ENCODE measurements at places on chromosomes 7 and 10.

GRCh38 chr10:6734286-6734685 lies 154.2 kb upstream of the PRKCQ start:
- DNase-seq, result no peak

- DNase-seq, result no peak
Measured at GRCh38 chr7:21368317-21368716, 59.6 kb upstream of the SP4 start.

DNA sequence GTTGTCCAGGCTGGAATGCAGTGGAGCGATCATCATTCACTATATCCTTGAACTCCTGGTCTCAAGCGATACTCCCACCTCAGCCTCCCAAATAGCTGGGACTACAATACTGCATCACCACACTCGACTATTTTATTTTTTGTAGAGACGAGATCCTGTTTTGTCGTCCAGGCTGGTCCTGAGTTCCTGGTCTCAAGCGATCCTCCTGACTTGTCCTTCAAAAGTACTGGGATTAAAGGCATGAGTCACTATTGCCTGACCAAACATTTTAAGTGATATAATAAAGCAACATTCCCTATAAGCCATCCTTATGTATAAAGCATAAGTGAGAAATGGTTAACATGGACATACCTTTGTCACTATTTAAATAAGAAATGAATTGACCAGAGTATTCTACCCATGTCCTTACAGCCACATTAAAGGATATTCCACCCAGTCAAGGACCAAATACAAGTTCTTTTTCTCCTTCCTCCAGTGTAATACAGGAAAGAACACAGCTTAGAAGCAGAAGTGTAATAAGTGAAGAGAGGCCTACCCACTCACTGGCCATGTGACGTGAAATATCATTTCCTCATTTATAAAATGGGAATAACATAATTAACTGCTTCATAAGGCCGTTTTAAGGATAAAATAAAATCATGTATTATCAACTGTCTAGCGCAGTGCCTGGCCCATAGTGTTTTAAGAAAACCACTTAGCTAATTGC lies 82.0 kb downstream of the DOCK4 start:
- DNase-seq, result no peak

- DNase-seq, result no peak
Measured at GRCh38 chr7:135185471-135186260, 15.2 kb upstream of the CYREN start.

- DNase-seq, result no peak
Measured at GRCh38 chr7:69633122-69633831, 35.0 kb downstream of the AUTS2 start.

- no peak for DNase-seq
Measured at GRCh38 chr7:43700059-43700501, 29.2 kb downstream of the COA1 start.

- no peak for DNase-seq
Measured at GRCh38 chr7:105337529-105337928, 51.2 kb downstream of the SRPK2 start.

GRCh38 chr7:255038-255435 lies 34.9 kb upstream of the FOXL3 start:
- no peak for DNase-seq

- DNase-seq, result no peak
Measured at GRCh38 chr7:100176096-100177044, 811 bp downstream of the GPC2 start.

DNA sequence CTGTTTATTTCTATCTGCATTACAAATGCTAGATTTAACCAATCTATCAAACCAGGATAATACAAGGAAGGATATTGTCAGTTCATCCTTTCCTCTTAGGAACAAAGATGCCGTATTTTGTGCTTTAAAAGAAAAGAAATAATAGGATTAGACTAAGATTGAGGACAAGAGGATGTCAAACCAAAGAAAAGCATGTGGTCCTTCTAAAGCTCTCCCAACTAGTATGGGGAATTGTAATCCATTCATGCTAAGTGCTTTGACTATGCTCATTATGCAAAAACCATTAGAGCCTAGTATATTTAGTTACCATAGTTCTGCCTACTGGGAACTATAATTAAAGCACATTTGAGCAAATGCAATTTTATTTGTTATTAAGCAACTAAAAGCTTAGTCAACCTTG lies 280.2 kb downstream of the GRM8 start:
- DNase-seq, result no peak

- no peak for DNase-seq
Measured at GRCh38 chr10:8034466-8035005, 20.0 kb upstream of the GATA3 start.

DNA sequence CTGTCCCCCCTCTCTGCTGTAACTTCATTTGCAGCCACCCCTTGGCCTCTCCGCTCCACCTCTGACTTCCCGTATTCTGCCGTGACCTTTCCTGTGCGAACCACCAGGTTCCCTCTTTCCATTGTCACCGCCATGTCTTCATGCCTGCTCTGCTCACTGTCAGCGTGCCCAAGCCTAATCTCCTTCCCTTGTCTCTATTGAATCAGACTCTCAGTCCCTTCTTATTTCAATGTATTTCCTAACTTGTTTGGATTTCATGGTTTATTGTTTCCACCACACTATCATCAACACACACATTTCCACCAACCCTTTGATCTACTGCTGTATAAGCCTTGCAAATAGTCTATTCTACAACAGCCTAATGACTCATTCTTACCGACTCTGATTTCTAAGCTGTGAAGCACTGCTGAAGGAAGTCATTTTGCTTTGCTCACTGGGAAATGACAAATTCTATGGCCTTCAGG lies 30.0 kb upstream of the INHBA start:
- DNase-seq, result no peak

GRCh38 chr7:26375726-26376174 lies 84.1 kb downstream of the SNX10 start:
- DNase-seq, result no peak

- no peak for DNase-seq
Measured at GRCh38 chr10:97131666-97132065, 54.1 kb downstream of the SLIT1 start.

DNA sequence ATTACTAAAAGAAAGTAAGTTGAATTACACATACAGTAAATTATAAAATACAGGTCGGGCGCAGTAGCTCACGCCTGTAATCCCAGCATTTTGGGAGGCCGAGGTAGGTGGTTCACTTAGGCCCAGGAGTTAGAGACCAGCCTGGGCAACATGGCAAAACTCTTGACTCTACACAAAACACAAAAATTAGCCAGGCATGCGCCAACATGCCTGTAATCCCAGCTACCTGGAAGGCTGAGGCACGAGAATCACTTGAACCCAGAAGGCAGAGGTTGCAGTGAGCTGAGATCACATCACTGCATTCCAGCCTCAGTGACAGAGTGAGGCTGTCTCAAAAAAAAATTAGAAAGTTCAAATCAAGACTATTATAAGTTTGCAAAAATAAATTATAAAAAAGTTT lies 174.9 kb downstream of the GALNT11 start:
- DNase-seq, result no peak

- no peak for DNase-seq
Measured at GRCh38 chr10:29866356-29866755, 193.0 kb downstream of the JCAD start.

GRCh38 chr7:11415101-11415500 lies 416.9 kb downstream of the THSD7A start:
- DNase-seq, result no peak

DNA sequence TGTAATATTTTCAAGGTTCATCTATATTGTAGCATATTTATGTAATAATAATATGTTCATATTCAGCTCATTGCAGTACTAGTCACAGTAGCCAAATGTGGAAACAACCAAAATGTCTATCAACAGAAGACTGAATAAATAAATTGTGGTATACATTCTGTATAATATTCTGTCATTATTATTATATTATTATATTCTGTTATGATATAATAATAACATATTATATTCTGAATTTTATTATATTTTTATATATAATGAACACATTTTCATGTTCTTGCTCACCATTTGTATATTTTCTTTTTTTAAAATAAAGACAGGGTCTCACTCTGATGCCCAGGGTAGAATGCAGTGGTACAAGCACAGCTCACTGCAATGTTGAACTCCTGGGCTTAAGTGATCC lies 91.2 kb upstream of the STARD3NL start:
- no peak for DNase-seq

DNA sequence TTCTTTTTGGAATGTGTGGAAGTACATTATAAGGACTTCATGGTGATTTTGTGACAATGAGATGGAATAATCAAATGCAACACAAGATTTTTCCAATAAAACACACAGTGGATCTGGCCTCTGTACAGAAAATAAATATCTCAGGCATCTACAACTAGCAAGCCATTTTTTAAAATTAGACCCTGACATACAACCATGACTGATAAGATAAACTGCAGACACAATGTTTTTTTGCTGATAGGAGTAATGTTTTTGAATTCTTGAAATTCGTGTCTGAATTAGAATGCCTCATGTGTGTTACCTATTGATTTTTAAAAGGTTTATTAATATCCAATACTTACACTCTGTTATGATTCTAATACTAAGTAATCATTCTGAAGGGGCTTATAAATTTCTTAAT lies 328.1 kb downstream of the HGF start:
- no peak for DNase-seq

- no peak for DNase-seq
Measured at GRCh38 chr10:78953113-78953798, 115.5 kb upstream of the ZMIZ1 start.

DNA sequence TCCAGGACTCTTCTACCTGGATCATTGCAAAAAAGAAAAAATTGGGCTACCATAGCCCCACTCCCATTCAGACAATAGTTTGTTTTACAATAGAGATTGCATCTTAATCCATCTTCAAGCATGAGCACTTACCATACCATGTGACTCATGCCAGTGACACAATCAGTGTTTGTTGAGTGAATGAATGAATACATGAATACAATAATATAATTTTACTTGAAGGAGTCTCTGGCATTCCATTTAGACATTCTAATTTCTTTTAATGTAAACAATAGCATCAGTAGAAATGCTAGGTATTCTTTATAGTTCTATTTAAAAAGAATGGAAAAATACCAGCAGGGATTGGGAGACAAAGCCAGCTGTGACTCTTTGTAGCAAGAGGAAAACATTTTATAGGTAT lies 141.6 kb upstream of the AKR1E2 start:
- no peak for DNase-seq

GRCh38 chr10:32105782-32106382 lies 49.7 kb upstream of the KIF5B start:
- DNase-seq, result no peak

DNA sequence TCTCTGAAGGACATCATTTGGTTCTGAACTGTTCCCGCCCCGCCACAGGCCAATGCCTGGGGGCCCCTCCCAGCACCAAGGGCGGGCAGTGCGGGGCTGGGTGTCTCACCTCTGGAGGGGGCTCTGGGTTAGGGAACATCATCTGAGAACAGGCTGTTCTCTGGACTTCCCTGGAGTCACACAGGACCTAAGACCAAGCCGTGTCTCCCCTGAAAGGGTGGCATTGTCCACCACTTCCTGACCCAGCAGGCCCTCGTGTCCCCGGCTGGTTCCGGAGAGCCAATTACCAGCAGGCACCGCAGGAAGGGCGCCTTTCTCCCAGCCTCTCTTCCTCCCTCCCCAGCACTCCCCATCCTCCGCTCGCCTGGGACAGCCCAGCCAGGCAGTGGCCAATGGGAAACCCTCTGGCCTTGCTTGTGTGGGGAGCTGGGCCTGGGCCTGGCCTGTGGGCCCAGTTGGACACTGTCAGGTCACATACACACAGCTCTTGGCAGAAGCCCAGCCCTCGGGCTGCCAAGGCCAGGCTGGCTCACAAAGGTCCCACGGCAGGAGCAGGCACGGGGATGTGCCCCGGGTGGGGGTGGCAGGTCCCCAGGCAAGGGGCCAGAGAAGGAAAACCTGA lies 119.5 kb downstream of the SPDYE5 start:
- no peak for DNase-seq

DNA sequence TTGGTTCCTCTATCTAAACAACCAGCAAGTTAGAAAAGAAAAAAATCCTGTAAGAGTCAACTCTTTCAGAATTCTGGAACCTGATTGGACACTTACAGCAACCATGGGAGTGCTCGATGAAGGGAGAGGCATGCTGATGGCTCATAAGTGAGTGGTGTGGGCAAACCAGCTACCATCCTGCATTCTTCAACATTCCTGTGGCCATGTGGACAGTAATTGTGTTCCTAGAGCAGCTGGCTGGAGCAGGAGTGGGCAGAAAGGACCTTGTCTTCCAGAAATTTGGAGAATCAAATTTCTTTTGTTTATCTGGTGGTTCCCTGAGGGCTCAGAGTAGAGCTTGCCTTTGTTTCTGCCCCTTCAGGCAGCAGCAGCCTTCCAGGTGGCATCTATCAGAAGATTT lies 22.5 kb upstream of the MYL7 start:
- no peak for DNase-seq

DNA sequence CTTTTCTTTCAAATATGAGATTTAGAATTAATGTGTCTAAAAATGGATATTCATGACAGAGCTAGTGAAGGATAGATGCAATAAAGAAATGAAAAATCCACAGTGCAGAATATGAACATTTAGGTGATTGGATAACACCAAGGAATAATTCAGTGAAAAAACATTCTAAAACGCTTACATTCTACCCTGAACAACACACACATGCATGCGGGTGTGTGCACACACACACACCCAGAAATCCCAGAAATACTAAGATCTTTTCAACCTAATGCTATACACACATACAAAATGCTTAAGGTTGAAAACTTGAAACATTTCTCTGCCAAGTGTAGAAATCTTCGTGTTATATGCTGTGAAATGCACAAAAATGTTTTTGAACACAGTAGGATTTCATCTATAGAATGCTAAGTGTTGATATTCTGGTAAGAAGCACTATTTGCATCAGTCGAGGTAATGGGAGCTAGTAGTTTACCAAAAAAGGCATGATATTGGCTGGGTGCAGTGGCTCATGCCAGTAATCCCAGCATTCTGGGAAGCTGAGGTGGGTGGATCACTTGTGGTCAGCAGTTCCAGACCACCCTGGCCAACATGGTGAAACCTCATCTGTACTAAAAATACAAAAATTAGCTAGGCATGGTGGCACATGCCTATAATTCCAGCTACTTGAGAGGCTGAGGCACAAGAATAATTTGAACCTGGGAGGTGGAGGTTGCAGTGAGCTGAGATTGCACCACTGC lies 600.6 kb downstream of the PHTF2 start:
- DNase-seq, result no peak

GRCh38 chr7:37212051-37212450 lies 236.6 kb downstream of the ELMO1 start:
- no peak for DNase-seq

- DNase-seq, result no peak
Measured at GRCh38 chr7:157274991-157275427, 61.8 kb upstream of the DNAJB6 start.

Measured in CD4-positive, alpha-beta memory T cell (primary cell).